ENCODE measurements at places on chromosomes 11 and 22. TPM values are rescaled to one million over a fixed set of nuclear protein-coding genes. Genes with fewer than 3 reads are reported as not detected.

DNA sequence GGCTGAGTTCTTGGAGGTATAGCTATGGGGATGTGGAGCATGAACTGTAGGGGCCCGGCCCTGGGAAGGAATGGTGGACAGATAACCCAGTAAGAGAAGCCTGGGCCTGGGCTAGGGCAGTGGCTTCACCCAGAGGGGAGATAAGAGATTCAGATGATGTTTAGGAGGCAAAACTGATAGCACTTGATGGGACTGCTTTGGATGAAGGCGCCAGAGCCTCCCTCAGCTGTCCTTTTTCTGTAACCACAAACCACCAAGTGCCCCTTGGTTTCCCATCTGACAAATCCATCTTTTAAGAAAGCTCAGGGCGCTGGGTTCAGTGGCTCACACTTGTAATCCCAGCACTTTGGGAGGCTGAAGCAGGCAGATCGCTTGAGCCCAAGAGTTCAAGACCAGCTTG lies 23.4 kb downstream of the RELT start:
- DNase-seq = no peak

GRCh38 chr22:45877036-45877380 lies 100.0 kb downstream of the WNT7B start:
- no peak for DNase-seq

NR1H3 gene
- polyA plus RNA-seq = 46.9 TPM

DNA sequence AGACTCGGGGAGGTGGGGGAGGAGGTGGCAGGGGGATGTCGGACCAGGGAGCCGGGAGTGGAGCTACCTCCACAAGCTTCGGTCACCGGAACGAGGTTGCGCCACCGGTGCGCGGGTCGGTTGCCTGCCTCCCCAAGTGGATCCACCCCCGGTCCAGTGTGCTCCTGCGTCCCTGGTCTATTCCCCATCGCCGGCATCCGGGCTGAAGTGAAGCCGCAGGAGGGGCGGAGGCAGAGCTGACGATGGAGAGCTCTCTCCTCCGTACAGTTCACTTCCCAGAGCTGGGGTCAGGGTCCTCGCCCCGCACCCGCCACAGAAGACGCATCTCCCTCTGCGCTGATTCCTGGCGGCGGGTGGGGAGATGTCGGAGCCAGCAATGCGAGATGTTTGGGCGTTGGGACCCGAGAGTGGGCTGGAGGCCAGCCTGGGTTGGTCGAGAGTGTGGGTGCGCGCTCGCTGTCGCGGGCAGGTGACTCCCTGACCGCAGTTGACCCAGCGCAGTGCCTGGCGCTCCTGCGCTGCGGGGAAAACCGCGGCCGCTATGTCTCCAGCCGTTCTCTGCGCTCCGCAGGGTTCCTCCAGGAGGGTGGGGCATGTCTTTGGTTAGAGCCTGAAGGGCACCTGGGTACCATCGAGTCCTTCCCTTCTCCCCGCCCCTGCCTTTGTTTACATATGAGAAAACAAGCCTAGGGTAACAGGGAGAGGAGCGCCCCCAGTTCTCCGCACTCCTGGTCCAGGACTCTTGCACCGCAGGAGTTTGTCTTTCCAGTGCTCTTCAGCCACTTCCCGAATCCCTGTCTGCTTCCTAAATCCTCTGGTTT lies 1.7 kb downstream of the C11orf96 start:
- DNase-seq = no peak

- no peak for DNase-seq
Measured at GRCh38 chr22:30182815-30183214, 63.7 kb downstream of the LIF start.

DNA sequence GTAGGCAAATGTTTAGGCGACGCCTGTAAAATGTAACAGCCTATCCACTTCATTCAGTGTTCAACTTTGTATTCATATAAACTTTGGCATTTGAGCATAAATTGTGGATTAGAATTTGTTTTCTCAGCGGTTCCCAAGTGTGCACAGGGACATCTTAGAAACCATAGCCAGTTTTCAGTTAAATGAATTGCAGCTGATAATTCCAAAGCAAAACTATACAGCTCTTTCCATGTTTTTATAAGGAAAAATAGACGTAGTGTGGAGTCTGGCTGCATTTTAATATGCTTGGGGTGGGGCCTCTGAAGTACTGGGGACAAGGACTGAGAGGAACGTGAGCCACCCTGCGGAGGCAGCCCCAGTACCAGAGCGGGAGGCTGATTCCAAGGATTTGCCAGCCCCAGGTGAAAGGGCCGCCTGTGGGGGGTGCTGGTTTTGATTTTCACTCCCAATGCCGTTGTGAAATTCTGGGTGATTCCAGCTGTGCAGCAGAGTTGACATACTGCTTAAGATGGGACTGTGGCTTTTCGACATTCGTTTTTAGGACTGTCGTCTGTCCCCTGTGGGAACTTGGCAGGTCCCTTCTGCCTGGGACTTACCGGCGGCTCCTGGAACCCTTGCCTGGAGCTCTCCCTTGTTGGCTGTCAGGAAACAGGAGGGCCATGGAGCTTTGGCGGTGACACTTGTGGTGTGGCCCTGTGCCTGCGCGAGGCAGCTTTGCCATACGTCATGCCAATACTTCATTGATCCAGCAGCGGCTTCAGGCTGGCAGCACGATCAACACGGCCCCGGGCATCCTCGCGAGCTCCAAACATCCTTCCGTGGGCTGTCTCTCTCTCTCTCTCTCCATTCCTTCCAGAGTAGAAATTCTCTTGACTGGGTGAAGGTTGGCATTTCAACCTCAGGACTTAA lies 370.9 kb downstream of the TBC1D22A start:
- DNase-seq = peak; percentile 38

DNA sequence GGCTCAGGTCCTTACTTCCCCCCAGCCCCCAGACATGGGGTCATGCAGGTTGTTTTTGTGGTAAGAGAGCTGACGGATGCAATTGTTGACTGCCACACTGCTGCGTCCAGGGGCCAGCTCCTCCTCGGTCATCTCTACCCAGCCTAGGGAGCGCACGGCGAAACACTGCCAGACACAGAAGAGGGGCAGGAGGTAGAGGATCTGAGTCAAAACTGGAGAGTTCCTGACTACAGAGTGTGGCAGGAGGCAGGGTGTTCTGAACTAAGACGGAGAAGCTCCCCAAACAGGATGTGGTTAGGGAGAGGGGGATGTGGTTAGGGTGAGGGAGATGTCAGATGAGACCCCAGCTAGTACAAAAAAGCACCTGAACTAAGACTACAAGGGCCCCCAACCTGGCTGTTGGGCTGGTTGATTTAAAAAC lies 12.3 kb downstream of the SMPD1 start:
- no peak for DNase-seq

DNA sequence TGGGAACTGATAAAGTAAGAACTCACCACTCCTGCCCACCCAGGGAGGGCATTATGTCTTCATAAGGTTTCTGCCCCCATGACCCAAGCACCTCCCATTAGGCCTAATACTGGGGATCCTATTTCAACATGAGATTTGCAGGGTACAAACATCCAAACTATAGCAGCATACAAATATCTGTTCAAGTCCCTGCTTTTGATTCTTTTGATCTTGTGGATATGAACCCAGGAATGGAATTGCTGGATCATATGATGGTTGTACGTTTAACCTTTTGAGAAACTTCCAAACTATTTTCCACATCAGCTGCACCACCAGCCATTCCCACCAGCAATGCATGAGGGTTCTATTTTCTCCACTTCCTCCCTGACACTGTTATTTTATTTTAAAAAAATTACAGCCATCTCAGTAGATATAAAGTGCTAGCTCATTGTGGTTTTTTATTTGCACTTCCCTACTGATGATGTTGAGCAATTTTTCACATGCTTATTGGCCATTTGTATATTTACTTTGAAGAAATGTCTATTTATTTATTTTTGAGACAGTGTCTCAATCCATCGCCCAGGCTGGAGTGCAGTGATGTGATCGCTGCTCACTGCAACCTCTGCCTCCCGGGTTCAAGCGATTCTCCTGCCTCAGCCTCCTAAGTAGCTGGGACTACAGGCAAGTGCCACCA lies 7.1 kb upstream of the ATG16L2 start:
- no peak for DNase-seq

NRXN2 gene
- polyA plus RNA-seq = 23.0 TPM

DNA sequence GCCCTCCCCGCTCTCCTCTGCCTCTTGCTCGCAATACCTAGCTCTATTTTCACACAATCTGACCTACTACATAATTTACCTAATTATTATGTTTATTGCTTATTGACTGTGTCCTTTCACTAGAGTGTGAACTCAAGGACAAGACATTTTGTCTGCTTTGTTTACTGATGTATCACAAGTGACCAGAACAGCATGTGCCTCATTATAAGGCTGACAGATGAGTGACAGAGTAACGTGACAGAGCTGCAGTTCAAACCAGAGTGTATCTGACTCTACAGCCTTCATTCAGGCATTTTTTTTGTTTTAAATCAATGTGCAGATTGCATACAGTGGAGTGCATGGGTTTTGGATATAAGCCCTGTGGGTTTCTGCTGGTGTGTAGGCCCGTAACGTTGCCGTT lies 82.0 kb upstream of the RAB1B start:
- no peak for DNase-seq

GRCh38 chr22:44714703-44715350 lies 12.8 kb downstream of the PRR5 start:
- no peak for DNase-seq

DGCR2 gene
- polyA plus RNA-seq = 88.1 TPM

GRCh38 chr22:29470159-29470855 lies 9.7 kb upstream of the NEFH start:
- peak; percentile 58 for DNase-seq

ETS1 gene
- 68.6 TPM for polyA plus RNA-seq

- no peak for DNase-seq
Measured at GRCh38 chr11:78933350-78933749, 358.7 kb upstream of the NARS2 start.

PATE4 gene
- polyA plus RNA-seq = not detected

DNA sequence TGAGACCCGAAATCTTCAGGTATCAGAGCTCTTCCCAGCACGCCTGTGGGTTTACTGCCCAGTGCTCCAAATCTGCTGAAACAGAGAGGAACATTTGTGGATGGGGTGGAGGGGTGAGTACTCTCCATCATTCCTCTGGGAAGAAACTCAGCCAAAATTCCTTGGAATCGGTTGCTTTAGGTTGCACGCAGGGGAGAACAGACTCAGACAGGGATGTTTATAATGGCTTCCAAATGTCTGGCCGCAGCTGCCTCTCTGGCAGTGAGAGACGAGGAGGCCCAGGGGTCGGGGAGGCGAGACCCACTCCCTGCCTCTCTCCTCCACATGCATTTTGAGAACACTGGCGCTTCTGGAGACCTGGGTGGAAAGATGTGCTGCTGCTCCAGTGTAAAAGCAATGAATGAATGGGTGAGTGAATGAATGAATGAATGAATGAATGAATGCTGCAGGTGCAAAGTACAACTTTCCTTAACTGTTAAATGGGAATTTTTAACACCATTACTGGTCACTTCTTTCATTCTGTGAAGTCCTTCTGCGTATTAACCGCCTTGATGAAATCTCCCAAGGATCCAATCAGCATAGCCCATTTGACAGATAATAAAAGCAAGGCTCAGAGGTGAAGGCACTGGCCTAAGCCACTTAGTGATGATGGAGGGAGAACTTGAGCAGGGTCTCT lies 437.4 kb downstream of the MIAT start:
- DNase-seq = no peak

- DNase-seq = no peak
Measured at GRCh38 chr11:125271483-125272091, 107.0 kb downstream of the PKNOX2 start.

- DNase-seq = no peak
Measured at GRCh38 chr11:36703055-36703404, 105.0 kb upstream of the RAG2 start.

DNA sequence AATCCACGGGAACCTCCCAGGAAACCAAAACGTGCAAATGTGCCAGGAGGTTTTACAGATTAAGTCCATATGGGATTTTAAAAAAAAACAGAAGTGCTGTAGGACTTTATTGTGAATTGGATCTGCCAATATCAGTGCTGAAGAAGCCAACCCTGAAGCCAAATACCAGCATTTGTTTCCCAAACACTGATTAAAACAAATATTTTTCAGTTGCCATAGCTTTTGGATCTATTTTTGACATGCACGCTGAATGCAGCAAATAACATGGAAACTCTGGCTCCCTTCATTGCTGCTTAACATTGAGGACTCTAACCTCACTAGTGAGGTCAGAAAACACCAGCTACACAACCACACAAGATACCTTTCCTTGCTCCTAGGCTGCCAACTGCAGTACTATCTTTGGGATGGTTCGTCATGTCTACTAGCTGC lies 28.4 kb upstream of the SIK2 start:
- DNase-seq = no peak

DNA sequence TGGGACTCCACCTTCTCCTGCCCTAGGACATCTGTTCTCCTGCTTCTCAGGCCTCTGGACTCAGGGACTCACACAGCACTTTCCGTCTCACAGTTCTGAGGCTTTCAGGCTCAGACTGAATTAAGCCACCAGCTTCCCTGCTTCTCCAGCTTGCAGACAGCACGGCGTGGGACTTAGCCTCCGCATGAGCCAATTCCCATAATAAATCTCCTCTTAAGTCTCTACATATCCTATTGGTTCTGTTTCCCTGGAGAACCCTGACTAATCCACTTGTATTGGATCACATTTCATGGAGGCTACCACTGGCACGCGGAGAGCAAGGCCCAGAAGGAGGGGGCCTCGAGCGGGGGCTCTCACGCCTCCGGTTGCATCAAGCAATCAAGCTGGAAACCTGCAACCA lies 1313.6 kb downstream of the TBC1D22A start:
- no peak for DNase-seq

- no peak for DNase-seq
Measured at GRCh38 chr11:36019722-36020121, 75.9 kb downstream of the LDLRAD3 start.

- DNase-seq = peak; percentile 2
Measured at GRCh38 chr11:84398017-84398626, 1112.0 kb upstream of the CCDC90B start.

DNA sequence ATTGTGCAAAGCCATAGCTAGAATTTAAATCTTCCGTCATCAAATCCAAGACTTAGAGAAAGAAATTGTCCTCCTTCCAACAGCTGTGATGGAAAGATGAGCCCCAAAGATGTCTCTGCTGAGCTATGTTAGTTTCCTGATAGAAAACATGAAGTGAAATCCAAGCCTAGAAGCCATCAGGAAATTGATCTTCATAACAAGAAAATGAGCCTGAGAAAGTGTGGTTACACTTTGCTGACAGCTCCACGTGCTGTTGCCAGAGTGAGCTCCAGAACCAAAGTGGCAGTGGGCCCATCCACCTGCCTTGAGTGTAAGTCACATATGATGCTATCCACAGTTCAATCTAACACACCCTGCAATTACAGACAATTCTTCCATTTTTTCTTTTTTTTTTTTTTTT lies 58.0 kb upstream of the UBASH3B start:
- no peak for DNase-seq

DYNC2H1 gene
- polyA plus RNA-seq = 35.3 TPM

DNA sequence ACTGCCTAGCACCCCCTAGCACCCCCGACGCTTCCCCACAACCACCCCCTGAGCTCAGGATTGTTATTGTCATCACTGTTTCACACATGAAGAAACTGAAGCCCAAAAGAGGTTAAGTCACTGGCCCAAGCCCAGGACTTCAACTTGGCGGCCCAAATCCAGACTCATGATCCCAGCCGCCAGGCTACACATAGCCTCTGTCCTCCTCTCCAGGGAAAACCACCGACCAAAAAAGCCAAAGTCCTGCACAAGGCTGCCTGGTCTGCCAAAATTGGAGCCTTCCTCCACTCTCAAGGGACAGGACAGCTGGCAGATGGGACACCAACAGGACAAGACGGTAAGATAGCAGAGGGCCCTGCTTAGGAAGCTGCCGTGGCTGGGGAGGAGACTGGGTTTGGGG lies 10.8 kb downstream of the L3MBTL2 start:
- no peak for DNase-seq
